ENCODE measurements at places on chromosomes 7 and 10.

DNA sequence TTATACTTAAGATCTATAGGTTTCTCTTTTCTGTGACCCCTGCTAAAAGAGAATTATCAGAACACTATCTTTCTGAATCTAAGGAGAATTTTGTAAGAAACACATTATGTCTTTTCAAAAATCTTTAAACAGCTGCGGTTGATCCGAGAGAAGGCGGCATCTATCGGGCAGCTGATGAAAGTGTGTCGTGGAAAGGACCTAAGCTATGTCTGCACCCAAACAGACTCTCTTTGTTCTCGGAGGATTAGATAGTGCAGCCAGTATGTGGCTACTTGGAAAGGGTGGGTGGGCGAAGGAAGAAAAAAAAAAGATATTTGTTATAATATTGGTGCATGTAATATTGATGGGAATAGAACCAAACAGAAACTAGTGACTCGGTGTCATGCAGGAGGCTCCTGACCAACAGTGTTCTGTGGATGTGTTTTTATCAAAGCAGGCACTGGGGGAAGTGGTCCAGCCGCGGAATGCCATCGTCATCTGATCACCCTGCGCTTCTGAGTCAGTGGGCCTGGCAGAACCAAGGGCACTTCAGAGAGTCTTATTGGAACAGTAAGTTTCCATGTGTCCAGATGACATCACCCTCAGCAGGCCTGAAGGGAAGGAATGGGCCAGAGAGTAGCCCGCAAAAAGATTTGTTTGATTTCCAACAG, 509.7 kb upstream of the AKR1E2 start:
- DNase-seq, result no peak

DNA sequence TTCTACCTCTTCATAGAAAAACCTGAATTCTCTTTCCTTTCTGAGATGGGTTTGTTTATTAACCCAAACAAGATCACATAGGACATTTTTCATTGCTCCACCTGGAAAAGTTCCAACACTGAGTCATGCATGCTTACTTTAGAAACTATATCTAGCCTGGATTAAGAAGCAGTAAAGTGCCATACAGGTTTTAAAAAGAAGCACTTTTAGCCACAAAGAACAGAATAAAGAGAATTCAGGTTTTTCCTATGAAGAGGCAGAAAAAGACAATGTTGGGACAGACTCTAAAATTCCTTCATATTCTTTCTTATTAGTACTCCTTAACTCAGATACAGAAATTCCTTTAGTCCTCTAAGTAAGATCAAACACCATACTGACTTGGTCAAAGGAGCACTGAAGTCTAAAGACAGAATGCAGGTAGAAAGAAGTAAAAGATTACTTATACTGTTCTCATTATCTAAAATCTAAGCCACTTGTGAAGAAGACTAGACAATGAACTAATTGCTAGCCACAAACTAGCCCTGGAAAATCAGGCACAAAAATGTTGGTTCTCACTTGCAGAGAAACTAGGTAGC, 241.3 kb downstream of the ANK3 start:
- DNase-seq, result no peak

- no peak for DNase-seq
Measured at GRCh38 chr7:151366166-151366879, 24.7 kb downstream of the NUB1 start.

DNA sequence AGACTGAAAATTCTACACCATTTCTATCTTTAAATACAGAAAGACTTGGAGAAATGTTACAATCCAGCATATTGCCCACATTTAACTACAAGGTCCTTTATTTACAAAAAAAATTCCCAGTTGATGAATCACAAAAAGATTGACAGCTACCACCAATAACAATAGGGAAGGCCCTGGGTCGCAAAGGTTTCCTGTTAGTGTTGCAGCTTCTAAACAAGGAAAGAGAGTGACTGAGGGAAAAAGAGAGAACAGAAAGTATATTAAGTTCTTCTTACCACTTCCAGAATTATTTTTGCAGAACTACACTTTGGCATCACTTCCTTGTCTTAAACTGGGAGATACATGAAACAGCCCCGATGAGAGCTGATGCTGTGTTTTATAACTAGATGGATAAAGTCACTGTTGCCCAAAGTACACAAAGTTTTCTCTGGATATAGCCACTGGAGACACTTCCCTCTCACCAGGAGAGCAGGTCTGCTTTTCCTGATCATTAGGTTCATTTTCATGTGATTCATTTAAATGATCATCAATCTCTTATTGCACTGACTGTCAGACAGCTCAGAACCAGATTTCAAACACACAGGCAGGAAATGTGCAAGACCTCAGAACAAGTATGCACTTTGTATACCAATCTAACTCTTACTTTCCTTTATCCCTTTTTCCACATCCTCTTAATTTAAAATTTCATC, 57.0 kb downstream of the SHTN1 start:
- DNase-seq, result no peak

- DNase-seq, result no peak
Measured at GRCh38 chr10:60948851-60949250, 4.9 kb upstream of the RHOBTB1 start.

- DNase-seq, result no peak
Measured at GRCh38 chr7:104074529-104074928, 85.1 kb upstream of the RELN start.

DNA sequence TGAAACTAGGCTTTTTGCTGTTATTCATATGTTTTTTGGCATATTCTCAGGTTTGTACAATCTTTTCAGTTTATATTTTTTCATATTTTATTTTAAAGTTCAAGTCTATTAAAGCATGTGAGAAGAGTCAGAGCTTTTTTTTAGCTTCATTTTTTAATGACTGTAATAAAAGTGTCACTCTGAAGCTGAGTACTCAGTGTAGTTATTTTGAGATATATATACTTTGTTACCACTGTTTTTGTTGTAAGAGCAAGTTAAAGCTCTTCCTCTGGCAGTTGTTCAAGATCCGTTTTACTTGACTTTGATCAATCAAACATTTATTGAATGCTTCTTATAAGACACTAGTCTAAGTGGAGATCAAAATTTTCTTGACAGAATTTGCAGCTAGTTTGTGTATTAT, 37.5 kb downstream of the CASD1 start:
- DNase-seq, result no peak

GRCh38 chr7:95002775-95003174, 95.4 kb downstream of the PPP1R9A start:
- DNase-seq, result no peak

DNA sequence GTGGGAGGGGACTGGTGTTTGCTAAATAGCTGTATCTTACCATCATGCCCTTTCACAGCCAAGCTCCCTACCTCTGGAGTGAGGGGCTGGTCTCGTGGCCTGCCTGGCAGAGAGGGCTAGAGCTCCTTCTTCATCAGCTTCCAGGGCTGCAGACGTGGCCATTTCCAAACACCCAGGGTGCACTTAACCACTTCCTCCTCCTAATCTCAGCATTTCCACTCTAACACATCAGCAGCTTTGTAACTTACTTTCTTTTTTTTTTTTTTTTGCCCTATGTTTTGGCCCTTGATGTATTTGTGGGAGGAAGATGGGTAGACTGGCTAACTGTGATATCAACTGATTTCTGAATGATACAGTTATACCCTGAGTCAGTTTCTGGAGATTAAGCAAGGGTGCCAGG, 27.4 kb downstream of the LRRC4 start:
- no peak for DNase-seq

GRCh38 chr7:34247468-34247867, 342.1 kb downstream of the BMPER start:
- no peak for DNase-seq

GRCh38 chr10:130337696-130338635, 201.8 kb downstream of the GLRX3 start:
- DNase-seq, result no peak

- DNase-seq, result no peak
Measured at GRCh38 chr7:129843365-129843898, 109.3 kb downstream of the UBE2H start.

- no peak for DNase-seq
Measured at GRCh38 chr10:116178086-116178605, 94.9 kb downstream of the GFRA1 start.

DNA sequence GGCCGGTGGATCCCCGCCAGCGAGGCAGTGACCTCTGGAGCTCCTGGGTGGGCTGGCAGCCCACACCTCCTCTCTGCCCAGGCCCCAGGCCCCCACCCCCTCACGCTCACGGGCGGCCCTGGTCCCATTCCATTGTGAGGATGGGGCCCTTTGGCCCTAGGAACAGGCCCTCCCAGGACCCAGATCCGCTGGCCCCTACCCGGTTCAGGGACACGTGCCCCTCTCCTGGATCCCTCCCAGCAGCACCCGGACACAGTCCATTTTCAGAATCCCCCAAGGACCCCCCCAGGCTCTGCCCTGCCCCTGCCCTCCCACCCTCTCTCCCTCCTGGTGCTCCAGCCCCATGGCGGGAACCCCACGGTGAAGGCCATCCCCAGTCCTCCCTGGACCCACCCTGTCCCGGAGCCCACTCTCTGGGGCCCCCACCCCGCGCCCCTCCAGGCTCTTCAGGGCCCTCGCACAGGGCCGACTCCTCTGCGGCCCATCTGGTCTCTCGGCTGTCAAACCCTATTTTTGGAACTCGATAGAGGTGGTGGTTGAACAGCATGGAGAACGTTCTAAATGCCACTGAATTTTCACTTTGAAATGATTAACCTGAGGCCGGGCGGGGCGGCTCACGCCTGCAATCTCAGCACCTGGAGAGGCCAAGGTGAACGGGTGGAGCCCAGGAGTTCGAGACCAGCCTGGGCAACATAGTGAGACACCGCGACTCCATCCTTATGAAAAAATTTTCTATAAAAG, 8.1 kb downstream of the ADAP1 start:
- no peak for DNase-seq

- no peak for DNase-seq
Measured at GRCh38 chr10:106078895-106079576, 1085.5 kb downstream of the SORCS1 start.

- DNase-seq, result no peak
Measured at GRCh38 chr10:84314275-84314674, 14.1 kb upstream of the CCSER2 start.

- DNase-seq, result no peak
Measured at GRCh38 chr7:122597277-122597676, 101.6 kb downstream of the RNF133 start.

- no peak for DNase-seq
Measured at GRCh38 chr10:35517431-35518181, 87.5 kb upstream of the GJD4 start.

DNA sequence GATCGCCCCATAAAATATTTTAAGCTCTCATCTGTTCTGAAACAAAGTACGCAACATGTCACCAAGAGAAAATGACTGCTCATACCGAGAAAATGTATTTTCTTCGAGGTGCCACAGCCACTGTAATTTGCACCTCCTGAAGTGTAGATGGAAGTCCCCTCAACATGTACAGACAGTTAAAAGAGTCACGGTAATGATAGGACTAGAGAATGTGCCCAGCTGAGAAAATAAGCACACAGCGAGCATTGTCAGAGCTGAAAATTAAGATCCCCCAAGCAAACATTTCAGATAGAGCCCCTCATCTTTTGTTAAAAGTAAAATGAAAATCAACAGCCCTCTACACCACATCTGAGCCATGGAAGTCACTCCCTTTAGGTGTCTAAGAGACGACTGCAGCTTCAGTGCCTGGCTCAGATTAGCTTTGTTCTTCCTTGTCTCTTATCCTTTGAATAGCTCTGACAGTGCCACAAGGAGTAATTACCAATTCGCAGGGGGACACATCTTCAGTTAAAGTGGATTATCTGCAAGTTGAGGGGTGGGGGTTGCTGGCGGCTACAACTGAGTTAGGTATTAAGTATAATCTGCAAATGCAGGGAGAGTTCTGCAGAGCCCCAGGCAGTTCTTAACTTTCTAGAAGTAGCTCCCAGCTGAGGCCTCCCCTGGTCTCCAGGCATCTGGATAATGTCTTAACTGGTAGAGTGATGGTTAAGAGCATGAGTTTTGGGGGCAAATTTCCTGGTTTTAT, 222.7 kb upstream of the C7orf33 start:
- no peak for DNase-seq

DNA sequence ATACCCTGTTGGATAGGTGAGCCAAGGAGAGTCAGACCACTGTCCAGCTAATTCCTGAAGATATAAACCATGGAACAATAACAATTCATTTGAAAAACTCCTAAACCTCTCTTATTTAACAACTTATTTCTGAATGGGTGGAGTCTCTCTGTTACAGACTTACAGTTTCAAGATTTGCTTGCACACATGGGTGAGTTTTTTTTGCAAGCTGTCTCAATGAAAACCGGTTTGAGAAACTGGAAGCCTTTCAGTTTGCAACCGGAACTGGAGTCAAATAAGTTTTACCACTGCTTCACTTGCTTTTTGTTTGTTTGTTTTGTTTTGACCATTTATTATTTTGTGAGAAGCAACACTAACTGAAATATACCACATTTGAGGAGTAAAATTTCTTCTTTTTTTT, 243.8 kb downstream of the MTERF1 start:
- DNase-seq, result no peak

- DNase-seq, result no peak
Measured at GRCh38 chr10:68251151-68251550, 19.2 kb upstream of the ATOH7 start.

- no peak for DNase-seq
Measured at GRCh38 chr10:107415446-107415845, 250.9 kb upstream of the SORCS1 start.

DNA sequence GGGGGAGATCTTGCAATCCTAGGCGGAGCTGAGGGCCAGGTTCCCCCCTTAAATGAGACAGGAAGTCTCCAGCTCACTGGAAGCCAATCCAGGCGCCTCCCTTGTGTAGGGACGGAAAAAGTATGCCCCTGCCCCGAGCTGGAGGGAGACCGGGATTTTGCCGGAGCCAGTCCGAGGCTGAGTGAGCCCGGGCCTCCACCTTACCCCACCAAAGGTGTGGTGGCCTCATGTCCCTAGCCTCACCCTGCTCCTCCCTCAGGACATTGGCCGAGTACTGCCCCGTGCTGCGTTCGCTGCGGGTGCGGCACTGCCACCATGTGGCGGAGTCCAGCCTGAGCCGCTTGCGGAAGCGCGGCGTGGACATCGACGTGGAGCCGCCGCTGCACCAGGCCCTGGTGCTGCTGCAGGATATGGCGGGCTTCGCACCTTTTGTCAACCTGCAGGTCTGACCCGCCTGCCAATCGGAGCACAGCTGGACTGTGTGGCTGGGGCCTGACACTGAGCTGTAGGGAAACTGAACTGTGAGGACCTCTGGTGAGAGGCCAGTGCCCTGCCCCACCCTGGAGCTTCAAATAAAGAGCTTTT, 2.0 kb downstream of the FBXL15 start:
- DNase-seq, result no peak

GRCh38 chr7:106279425-106280197, 5.2 kb downstream of the NAMPT start:
- no peak for DNase-seq

GRCh38 chr10:4396401-4397283, 429.4 kb upstream of the AKR1E2 start:
- no peak for DNase-seq

DNA sequence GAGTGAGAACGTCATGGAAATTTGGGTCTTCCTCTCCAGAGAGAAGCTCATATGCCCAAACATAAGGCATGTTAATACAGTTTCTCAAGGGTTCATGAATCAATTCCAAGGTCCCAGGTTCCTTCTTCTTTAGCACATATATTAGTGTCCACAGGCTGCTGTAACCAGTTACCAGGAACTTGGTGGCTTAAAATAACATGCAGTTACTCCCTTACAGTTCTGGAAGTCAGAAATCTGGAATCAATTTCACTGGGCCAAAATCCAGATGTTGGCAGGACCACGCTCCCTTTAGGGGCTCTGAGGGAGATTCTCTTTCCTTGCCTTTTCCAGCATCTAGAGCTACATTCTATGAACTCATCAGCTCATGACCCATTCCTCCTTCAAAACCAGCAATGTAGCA, 64.8 kb downstream of the MRC1 start:
- DNase-seq, result no peak

Measured in stimulated activated CD8-positive, alpha-beta memory T cell treated with anti-CD3 and anti-CD28 coated beads, Interleukin-4, amount 100 ng/mL, for 1 hour (primary cell).